ENCODE measurements at places on chromosomes 2 and 18.

GRCh38 chr2:98241592-98241991, 104.7 kb upstream of the CNGA3 start:
- no peak for DNase-seq

- no peak for DNase-seq
Observed at GRCh38 chr2:42238644-42239288, 69.6 kb downstream of the EML4 start.

GRCh38 chr18:40469851-40470250, 1485.2 kb upstream of the PIK3C3 start:
- no peak for DNase-seq

GRCh38 chr18:73945130-73945792, 202.4 kb downstream of the FBXO15 start:
- DNase-seq: no peak

DNA sequence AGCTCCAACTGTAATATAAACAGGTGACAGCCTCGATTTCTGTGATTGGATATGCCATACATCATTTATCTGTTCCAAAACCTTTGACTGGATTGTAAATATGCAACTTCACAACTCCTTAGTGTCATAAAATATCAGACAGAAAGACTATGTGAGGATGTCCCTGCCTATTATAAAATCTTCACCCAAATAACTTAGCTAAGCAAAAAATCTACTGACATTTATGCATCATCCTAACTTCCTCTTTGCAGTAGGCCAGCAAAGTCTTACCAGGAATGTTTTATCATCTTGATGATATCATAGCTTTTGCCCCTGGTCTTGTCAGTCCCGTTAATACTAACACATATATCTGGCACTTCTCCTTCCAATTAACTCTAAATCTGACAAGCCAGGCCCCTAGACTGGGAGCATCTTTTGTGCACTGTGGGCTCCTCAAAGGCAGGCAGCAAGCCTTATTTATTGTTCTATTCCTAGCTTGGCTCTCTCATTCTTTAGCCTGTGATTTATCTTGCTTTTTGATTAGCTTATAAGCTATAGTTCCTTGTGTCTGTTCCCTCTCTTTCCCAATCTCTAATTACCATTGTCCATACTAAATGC, 356.5 kb upstream of the HNMT start:
- no peak for DNase-seq

- DNase-seq: no peak
Observed at GRCh38 chr2:177348118-177348654, 44.4 kb upstream of the AGPS start.

- no peak for DNase-seq
Observed at GRCh38 chr2:46831051-46831868, 84.3 kb downstream of the MCFD2 start.

DNA sequence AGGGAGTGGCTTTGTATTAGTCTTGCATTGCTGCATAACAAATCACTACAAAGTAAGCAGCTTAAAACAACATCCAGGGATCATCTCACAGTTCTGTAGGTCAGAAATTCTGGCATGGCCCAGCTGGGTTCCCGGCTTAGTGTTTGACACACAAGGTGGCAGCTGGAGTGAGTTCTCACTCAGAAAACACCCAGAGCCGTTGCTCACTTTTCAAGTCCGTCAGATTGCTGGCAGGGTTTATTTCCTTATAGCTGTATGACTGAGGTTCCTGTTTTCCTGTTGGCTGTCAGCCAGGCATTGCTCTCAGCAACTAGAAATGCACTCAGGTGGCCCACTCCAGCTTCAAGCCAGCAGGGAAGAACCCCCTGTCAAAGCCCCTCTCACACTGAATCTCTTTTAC, 324.1 kb downstream of the CCDC178 start:
- no peak for DNase-seq

GRCh38 chr2:133476931-133477615, 91.2 kb downstream of the NCKAP5 start:
- DNase-seq: no peak

DNA sequence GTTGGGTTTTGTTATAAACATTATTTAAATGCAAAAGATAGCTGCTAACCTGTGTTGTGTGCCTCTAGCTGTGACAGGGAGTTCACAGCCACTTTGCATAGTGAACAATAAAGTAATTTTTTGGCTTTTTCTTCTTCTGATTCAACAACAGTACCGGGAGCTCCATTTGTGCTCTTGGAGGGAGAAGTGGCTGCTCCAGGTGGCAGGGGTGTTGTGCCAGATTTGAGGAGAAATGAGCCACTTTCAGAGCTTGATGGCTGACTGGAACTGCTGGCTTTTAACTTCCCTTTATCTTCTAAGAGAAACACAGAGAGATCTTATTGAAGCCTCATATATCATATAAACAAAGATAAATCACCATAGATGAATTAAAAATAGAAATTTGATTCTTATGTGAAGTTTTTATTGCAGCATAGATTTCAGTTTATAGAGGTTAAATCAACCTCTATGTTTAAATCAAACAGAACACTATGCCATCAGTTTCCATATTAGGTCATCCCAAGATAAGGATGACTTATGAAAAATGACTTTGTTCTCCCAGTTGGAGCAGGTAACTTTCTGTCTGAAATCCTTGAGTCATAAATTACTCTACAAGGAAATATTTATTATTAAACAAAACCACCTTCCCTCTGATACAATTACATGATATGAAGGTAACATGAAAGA, 182.0 kb upstream of the SESTD1 start:
- DNase-seq: no peak

- no peak for DNase-seq
Observed at GRCh38 chr2:10500601-10501361, 52.7 kb upstream of the ODC1 start.

GRCh38 chr2:164917296-164917903, 37.9 kb downstream of the SLC38A11 start:
- no peak for DNase-seq

- DNase-seq: no peak
Observed at GRCh38 chr2:86552889-86553288, 10.4 kb downstream of the CHMP3 start.

DNA sequence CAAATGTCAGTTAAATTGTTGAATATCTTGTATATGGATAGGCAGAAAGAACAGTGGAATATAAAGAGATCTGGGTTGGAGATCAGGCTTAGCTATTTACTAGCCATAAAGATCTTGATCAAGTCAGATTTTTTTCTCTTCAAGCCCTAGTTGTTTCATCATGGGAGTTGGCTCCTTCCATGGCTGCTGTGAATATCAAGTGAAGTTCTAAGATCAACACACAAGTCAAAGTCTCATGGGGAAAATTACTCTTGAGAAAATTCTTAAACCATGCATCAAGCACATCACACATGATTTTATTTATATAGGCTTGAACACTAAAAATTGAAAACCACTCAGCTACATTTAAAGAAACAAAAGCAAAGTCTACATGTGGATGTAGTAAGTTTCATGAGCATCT, 79.8 kb downstream of the C1D start:
- no peak for DNase-seq

GRCh38 chr18:37383036-37383785, 182.4 kb downstream of the CELF4 start:
- peak; percentile 74 for DNase-seq
